IMR-90 (cell line): ENCODE measurements at places on chromosomes 2 and 18. TPM values are rescaled to one million over a fixed set of nuclear protein-coding genes. Genes with fewer than 3 reads are reported as not detected.

DNA sequence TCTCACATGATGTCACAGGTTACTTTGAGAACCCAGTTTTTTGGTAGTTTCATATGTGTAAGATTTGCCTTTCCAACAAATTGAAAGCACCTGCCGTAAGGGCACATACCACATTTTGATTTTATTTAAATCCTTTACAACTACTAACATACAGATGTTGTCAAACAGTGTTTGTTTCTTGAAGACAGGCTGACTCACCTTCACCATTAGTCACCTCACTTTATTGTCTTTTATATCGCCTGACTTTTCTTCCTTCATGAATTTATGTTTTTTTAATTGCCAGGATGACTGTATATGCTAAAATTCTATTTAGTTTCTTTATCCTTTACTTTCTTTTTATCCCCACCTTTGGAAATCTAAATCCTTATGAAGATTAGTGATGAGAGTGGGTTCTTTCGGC lies 886.7 kb downstream of the SUCLG1 start:
- no peak for DNase-seq

The ATP6V1B1 gene
- polyA plus RNA-seq = 1.3 and 1.4 TPM in 2 replicates

The ANKZF1 gene
- polyA plus RNA-seq = 29.1 and 33.8 TPM in 2 replicates

GRCh38 chr18:10322004-10322403 lies 132.4 kb upstream of the APCDD1 start:
- DNase-seq = no peak

- no peak for DNase-seq
These were observed 82.0 kb downstream of the DYM start for GRCh38 chr18:49378458-49378857.

The GPBAR1 gene
- 0.13 and 0.21 TPM in 2 replicates for polyA plus RNA-seq

GRCh38 chr2:68948710-68949109 lies 4.0 kb downstream of the GKN2 start:
- no peak for DNase-seq

The CCDC102B gene
- polyA plus RNA-seq = 0.67 and 1.4 TPM in 2 replicates
